Globus pallidus (tissue), 1 donor: ENCODE measurements at places on chromosomes 7 and 10.

DNA sequence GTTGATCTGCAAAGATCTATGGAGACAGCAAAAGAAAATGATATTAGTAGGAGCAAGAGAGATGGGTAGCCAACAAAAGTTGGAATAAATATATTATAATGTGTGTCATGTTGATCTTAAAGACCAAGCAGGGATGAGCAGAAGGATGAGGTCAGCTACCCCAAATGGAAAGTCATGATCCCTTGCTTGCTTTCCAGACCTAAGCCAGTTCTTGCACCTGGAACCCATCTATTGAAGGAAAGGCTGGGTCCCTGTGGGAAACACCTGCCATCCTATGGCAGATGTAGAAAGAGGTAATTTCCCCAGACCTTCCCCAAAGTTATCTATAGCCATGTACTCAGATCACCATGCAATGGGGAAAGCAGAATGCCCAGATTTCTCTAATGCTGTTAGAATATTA, 52.5 kb downstream of the LYZL2 start:
- DNase-seq, result no peak

GRCh38 chr10:7407368-7408290, 3.2 kb downstream of the SFMBT2 start:
- peak; percentile 43 for DNase-seq

DNA sequence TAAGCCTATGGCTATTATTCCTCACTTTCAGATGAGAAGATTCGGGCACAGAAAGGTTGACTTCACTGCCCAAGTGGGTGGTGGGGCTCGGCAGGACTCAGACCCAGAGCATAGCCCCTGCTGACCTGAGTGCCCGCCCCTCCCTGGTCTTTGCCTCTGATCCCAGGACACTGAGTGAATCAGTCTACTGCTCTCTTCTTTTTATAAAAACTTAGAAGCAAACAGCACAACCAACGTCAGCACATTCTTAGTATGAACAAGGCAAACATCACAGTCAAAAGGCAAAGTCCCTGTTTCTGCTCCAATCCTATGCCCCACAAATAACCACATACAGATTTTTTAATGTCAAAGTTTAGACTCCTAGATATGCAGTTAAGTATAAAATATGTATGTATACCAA, 237.8 kb downstream of the ZMYND11 start:
- DNase-seq, result no peak

DNA sequence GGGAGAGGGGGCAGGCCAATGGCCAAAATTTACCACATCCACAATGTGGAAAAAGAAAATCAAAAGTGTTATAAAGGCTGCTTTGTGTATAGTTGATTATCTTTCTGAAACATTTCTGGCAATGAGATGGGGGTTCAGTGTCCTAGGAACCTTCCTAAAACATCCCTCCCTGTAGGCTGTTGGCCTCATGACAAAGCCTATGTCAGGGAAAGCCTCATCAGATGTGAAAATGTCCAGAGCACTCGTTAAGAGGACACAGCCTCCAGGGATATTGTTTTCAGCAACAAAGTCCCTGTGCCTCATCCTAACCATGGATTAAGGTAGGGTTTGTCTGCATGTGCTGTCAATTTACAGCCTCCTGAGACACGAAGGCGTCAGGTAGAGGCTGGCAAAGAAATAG, 17.0 kb downstream of the SUN3 start:
- no peak for DNase-seq

DNA sequence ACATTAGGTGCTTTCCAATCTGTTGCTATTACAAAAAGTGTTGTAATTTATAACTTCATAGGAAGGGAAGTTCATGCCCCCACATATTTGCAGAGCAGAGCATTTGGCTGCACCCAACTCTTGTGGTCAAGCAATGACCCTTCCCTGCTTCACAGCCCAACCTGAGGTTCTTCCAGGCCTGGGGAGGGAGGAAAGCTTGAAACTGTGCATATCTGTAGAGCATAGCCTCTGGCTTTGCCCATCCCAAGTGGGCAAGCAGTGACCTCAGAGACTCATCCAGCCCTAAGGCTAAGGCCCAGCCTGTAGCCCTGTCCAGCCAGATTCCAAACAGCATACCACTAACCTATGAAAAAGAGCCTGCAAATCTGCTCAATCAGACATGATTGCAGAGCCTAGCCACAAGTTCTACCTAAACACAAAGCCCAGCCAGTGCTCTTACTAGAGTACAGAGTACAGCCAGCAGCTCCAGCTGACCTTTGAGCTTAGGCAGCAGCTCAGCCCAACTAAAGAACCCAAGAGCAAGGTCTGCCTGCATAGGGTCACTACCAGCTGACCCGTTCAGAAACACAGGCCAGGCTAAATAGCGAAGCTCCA, 14.4 kb upstream of the GSTK1 start:
- no peak for DNase-seq

GRCh38 chr7:51315393-51316261, 982 bp downstream of the COBL start:
- DNase-seq, result peak; percentile 79

DNA sequence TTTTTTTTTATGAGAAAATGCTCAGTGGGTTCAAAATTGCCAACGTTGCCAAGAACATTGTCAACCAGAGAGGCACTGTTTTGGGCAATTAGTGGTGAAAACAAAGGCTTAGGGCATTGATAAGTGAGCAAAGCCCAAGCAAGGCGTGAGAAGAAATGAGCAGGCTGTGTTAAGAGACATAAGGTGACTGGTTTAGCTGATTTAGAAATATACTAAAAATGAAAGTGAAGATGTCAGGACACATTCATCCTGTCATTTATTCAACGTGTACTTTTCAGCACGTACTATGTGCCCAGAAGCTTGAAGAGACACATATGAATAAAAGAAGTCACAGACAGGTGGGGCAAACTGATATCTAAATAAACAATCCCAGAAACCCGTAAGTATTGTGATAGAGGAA, 31.8 kb downstream of the AOAH start:
- no peak for DNase-seq

- no peak for DNase-seq
Observed at GRCh38 chr10:78494179-78494578, 460.5 kb downstream of the RPS24 start.

- no peak for DNase-seq
Observed at GRCh38 chr7:108592646-108593201, 23.1 kb downstream of the DNAJB9 start.

DNA sequence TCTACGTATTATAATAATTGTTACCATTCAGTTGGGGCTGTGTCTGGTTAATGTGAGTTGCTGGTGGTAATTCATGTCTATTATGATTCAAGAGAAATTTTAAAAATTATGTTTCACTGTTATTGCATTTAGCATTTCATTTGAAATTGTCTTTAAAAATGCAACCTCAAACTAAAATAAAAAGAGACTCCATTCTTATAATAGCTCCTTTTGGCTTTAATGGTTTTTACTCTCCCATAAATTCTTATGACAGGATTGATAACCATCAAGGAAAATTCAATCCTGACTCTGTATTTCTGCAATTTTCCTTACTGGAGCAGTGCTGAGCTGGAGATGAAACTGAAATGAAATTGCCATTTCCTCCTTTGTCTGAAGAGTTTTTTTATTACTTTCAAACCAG, 262.7 kb downstream of the REEP3 start:
- no peak for DNase-seq

GRCh38 chr10:126933116-126933515, 27.9 kb downstream of the DOCK1 start:
- no peak for DNase-seq

GRCh38 chr7:24932815-24933214, 47.2 kb downstream of the OSBPL3 start:
- peak; percentile 33 for DNase-seq

DNA sequence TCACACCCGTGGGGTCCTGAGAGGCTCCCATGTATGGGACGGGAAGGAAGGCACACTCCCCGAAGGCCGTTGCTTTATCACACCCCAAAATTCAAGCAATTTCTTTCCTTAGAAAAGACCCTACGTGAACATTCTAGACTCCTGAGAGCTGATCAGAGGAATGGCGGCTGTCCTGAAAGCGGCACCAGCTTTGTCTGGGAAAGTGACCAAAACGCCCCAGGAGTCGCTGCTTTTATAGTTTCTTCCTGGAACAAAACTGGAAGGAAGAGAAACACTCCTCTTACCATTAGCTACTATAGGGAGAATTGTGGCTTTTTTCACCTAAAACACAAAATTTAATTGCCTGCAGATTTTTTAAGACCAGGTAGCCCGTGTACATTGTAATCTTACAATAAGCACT, 261.8 kb upstream of the RNF32 start:
- no peak for DNase-seq

GRCh38 chr7:128381161-128381821, 19.8 kb upstream of the PRRT4 start:
- no peak for DNase-seq

GRCh38 chr10:127906548-127907377, at the start of gene PTPRE:
PTPRE (plus strand) TSS chr10:127907103; CDS start chr10:128040882, 133,779 bp downstream.
- DNase-seq, result peak; percentile 66

DNA sequence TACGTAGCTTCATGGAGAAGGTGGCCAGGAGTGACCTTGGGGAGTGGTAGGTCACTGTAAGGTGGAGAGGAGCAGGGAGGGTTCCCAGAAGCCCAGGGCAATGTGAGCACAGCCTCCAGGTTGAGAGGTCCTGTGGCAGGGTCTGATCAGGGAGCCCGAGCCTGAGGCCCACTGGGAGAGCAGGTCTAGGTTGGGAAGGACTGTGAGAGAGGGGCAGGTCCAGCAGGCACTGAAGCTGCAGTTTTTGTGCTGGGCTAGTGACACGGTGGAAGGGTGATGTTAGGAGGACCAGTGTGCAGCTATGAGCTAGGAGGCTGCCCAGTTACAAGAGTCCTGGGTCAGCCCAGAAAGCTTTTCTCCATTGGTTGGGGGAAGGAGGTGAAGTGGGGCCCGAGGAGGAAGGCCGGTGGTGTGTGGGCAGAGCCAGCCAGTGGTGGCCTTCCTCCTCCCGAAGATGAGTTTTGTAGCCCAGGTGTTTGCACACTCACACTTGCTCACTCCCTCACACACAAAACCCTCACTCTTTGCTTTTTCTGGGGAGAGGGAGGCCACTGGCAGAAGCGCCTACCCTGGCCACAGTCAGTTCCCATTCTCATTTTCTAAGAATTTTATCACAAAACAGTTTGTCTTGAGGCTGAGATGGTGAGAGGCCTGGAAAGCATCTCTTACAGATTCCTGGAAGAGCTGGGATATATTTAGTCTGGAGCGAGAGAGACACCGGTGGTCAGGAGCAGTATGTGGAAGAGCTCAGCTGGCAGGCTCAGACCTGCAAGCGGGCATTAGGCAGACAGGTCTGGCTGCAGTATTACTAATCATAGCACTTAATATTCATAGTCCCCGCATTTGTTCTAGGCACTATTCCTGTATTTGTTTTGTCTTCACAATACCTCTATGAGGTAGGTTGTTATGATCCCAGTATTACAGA, 57.1 kb downstream of the ZNF467 start:
- no peak for DNase-seq

- no peak for DNase-seq
Observed at GRCh38 chr10:117425974-117426566, 50.8 kb upstream of the PDZD8 start.

GRCh38 chr7:131103997-131104396, 223.7 kb upstream of the MKLN1 start:
- no peak for DNase-seq

GRCh38 chr7:2301511-2301863, 12.8 kb downstream of the SNX8 start:
- no peak for DNase-seq

- DNase-seq, result peak; percentile 29
Observed at GRCh38 chr10:114876602-114877300, 55.2 kb downstream of the FHIP2A start.

- DNase-seq, result no peak
Observed at GRCh38 chr10:63128443-63128842, 4.7 kb upstream of the NRBF2 start.

DNA sequence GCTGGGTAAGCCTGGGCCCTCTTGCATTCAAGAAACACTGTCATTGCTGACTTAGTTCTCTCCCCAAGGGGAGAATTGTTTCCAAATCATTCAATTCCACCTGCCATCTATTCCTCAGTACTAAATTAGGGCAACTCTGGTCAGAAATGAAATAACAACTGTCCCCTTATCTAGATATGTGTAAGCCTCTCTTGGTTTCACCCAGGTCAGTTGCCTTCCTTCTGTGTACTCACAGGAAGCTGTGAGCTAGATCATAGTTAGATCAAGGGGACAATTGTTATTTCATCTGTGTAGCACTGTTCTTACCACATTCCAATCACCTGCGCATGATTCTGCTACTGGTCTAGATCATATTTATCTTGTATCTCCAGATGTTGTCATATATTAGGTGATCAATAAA, 483.0 kb upstream of the SORCS1 start:
- DNase-seq, result no peak

DNA sequence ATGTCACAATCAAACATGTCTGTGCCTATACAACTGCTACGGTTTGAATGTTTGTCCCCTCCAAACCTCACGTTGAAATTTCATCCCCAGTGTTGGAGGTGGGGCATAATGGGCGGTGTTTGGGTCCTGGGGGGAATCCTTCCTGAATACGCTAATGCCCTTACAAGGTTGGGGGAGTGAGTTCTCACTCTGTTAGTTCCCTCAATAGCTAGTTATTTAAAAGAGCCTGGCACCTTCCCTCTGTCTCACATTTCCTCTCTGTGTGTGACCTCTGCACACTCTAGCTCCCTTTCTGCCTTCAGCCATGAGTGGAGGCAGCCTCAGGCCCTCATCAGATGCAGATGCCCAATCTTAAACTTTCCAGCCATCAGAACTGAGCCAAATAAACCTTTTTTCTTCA, 129.5 kb downstream of the GRM8 start:
- DNase-seq, result no peak

GRCh38 chr7:32500922-32501341, 5.6 kb downstream of the AVL9 start:
- peak; percentile 3 for DNase-seq

- DNase-seq, result no peak
Observed at GRCh38 chr10:71693377-71693776, 26.2 kb downstream of the C10orf105 start.
